ENCODE measurements at places on chromosomes 3 and 15.

GRCh38 chr3:159664006-159664405 lies 324.6 kb upstream of the IL12A start:
- no peak for DNase-seq

- DNase-seq, result no peak
Observed at GRCh38 chr3:106740116-106740515, 637.1 kb upstream of the CCDC54 start.

DNA sequence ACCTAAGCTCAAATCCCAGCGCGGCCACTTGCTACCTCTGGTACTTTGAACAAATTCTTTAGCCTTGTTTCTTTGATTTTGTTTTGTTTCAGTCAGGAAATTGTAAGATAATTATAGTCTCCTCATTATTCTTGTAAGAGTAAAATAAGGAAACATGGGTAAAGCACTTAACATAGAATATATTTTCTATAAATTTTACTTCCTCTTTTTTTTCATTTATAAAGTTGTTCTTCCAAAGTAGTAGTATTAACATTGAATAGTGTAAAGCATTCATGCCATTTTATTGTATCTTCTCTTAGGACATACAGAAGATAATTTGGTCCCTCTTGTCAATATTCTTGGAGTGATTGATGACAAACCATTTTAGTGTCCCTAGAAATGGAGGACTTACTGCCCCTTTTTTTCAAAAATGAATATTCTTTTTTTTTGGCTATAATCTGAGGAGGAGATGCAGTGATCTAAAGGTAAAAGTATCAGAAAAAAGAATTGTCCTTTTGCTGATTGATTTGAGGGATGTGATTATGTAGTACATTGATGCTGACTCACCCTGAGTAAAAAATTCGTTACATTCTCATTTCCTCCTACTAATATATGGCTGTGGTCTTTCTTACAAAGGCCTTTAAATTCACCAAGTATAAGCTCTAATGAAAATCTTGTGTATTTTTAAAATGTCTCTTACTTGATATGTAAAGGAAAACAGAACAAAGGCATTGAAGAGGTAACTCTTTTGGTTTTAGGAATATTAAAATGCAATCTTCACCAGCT lies 51.0 kb downstream of the ALCAM start:
- DNase-seq, result no peak

- DNase-seq, result no peak
Observed at GRCh38 chr3:13878281-13879101, 1.4 kb downstream of the WNT7A start.

DNA sequence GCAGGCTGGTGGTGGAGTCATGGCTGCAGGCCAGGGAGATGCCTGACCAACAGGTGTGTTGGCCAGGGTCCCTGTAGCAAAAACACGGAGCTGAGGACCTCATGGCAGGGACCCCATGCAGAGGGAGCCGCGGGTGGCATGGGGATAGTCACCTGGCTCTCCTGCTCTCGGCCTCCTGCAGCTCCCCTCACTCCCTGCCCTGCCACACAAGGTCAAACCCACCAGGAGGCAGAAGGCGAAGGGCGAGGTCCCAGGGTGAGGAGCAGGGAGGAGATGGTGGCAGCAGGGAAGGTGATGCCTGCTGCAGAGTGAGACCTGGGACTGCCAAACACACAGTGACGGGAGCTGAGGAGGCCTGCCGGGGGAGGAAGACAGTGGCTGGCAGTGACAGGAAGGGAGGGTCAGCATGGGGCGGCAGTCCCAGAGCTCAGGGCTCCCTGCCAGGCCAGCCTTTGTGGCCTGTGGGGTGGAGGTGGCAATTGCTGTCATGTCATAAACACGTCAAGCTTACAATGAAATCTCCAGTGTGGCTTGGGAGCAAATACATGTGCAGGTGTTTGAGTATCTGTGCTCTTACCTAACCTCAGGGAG lies 144.3 kb downstream of the TJP1 start:
- no peak for DNase-seq

DNA sequence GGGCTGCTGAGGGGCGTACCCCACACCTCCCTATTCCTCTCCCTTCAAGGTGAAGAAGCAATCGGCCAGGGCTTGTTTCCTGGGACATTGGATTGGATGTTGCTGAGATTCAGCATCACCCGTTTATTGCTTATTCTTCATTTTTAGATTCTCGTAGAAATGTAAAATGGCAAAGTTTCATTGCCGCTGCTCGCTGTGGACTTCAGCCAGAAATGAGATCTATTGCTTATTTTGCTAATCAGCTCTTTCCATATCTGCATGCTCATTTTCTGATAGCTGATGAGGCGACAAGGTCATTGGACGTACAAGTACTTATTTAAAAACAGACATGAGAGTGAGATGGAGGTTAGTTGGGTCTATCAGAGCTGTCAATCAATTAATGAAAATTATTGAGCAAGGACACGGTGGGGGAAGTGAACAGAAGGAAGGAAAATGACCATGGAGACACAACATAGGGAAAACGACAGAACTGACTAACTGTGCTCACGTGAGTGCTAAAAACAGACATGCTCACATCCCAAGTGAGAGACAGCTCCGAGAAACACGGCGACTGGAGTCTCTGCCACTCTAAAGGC lies 471.2 kb downstream of the NR2F2 start:
- DNase-seq, result no peak

DNA sequence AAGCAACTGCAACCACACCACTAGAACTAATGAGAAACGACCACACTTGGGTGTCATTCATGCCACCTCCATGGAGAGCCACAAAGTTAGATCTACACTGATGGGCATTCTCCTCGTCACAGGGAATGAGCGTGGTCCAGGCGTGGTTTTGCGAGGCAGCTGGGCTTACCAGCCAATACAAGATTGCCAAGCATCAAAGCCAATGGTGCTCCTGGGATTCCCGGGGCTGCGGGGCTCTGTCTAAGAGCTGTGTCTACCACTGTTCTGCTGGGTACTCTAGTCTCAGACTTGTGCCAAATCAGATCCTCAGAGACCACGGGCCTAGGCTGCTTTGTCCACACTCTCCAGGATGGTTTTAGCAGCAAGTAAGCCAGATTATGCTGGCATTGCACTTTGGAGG lies 43.8 kb downstream of the RAB6B start:
- DNase-seq, result no peak

DNA sequence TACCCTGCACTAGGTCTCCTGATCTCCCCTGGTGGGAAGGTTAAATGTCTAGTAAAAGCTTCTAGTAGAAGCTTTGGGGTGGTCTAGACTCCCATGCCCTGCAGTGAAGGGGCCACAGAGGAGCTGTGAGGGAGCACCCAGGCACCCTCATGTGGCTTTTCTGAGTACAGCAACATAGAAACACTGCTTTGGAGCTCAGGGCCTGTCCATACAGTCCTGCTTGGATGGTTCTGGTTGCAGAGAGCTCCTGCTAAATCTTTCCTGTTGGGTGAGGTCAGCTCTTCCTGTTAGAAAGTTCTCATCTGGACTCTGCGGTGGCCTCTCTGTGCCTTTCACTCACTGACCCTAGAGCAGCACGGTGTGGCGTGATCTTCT lies 47.8 kb downstream of the GPD1L start:
- DNase-seq, result no peak

- DNase-seq, result no peak
Observed at GRCh38 chr15:59251001-59251845, 44.6 kb downstream of the LDHAL6B start.

- DNase-seq, result no peak
Observed at GRCh38 chr3:136277115-136277514, 27.0 kb downstream of the PCCB start.

DNA sequence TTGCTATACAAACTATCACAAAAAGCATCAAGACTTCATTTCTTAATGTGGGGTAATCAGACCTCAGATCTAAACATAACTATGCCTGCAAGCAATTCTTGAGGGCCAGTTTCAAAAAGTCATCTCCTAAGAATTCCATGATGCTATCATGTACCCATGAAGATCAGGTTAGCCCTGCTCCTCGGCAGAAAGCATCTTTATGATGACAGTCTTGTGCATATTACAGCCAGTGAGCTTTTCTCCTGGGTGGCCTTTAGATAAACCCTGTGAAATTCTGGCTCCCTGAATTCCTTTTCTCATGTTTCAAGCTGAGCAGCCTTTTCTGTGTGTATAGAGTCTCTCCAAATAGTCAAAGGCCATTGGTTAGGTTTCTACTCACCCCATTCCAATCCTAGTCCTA lies 201.9 kb upstream of the MCTP2 start:
- no peak for DNase-seq

DNA sequence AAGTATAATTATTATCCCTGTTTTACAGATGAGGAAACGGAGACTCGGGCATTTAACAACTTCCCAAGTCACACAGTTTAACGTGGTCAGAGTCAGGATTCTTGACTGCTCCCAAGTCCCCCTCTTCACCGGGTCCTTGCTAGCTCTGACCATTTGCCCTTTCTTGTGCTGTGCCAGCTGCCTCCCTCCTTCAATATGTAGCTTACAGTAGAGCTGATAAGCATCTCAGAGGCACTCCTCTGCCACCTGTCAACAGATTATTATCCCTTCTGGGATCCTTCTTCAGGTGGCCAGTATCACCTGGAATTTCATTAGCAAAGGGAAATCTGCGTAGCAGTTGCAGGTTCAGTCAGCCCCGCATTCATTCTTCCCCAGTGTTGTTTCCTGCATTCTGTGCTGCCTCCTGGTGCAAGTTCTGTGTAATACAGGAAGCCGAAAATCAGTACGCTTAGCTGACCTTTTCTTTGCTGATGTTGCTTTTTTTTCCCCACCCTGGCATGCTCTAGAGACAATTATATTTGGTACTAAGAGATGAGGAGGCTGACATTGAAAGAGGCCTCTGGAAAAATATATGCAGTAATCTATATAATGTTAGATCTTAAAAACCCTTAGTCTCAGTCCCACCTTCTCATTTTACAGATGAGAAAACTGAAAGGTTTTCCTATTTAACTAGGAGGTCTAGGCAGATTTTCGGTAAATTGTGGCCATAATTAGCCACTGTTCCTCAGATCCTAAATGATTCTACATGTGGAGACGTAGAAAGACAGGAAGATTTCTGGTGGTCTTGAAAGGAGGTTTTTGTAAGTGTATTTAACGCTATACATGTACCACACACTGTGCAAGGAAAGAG lies 24.8 kb downstream of the TMOD2 start:
- peak; percentile 41 for DNase-seq

DNA sequence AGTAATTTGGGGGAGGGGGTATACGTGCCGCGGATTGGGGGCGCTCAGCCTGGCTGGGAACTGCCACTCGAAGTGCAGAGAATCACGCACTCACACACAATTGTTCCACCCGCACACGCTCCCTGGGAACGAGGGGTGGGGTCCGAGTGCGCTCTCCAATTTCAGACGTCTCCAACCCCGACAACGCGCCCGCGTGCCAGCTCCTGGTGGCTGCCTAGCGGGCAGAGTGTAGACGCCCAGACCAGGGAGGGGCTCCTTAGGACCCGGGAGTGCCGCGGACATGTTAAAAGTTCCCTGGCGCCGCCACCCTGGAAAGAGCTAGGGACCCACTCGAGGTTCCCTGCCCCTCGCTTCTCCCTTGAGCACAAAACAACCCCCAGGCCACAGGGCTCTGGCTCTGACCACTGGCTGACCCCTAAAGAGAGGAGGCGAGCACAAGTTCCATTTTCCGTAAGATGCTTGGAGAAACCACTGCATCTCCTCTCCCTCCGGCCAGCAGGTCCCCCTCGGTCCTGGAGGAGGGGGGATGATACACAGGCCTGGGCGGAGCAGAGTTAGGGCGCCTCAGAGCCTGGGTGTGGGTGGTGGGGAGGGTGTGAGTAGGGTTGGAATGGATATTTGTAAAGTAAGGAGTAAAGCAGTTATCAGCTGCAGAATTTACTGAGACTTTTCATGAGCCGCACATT lies 894 bp upstream of the ANKRD63 start:
- DNase-seq, result no peak

- DNase-seq, result no peak
Observed at GRCh38 chr15:33654860-33655259, 313.4 kb upstream of the CHRM5 start.

GRCh38 chr15:58476525-58477162 lies 44.9 kb downstream of the LIPC start:
- no peak for DNase-seq

- no peak for DNase-seq
Observed at GRCh38 chr15:63109920-63110319, 11.7 kb upstream of the LACTB start.

DNA sequence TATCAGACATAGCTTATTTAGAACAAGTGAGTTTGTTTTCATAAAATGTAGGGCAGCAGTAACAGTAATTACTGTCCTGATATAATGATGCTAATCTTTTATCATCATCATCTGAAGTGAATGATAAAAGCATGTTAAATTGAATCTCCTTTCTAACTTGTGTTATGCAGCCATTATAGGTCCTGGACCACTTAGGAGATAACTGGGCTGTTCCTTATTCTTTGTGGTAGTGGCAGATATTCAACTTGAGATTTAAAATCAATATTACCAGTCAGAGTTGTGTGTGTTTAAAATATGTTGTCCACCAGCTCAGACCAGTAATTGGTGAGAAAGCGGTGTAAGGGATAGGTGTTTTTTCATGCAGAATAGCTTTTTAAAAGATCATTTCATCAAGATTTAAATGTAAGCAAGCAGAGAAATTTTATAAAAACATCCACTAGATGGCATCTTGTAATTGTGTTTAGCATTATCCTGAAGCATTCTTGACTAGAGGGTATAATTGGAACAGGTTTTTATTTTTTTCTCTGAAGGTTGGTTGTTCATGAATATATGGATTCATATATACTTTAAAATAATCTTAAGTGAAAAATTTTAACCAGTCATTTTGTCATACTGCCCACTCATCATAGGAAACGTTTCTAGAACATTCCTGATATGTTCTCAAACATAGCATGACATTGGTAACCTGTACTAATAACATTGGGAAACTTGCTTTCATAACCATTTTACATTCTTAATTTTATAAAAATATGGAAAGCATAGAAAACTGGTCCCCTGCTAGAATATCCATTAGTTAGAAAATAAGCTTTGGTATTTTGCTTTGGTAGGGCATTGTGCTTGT lies 153.9 kb downstream of the BBX start:
- peak; percentile 4 for DNase-seq

DNA sequence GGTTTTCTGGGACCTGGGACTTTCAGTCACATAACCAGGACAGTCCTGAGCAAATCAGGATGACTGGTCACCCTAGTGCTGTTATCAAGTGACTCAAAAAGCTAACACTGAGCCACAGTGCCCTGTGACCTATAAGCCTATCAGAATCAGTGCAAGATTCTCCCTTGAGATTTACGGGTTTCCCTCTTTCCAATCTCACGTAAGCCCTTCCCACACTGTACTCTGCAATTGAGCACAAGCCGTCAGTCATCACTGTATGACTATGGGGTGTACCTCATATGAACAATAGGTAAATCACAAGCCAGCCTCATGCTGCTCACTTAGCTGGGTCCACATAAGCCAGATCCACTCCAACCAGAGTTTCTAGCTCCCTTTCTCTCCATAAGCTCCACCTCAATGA lies 21.0 kb upstream of the CLDN18 start:
- DNase-seq, result no peak

DNA sequence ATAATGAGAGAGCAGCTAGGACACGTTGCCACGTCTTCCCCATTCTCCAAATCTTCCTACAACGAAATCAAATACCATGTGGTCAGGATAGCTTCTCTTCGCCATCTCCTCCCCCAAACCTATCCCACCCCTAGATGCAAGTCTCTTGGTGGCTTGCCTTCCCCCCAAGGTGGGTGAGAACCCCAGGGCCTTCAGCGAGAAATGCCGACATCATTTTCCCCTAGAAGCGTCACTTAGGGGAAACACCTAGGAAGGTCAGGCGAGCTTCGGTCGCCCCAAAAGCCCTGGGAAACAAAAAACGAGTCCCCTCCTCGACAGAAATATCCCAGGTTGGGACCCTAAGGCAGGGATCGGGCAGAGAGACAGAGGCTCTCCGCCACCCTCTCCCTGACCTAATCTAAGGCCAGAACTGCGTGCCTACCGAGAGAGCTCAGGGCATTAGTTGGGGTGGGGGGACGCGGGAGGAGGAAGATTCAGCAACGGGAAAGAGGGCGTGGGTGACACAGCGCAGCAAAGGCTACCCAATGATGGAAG lies 502 bp downstream of the DPH3 start:
- DNase-seq, result no peak

Measured in HCT116 (cell line).